ENCODE measurements at places on chromosomes 3 and 15.

DNA sequence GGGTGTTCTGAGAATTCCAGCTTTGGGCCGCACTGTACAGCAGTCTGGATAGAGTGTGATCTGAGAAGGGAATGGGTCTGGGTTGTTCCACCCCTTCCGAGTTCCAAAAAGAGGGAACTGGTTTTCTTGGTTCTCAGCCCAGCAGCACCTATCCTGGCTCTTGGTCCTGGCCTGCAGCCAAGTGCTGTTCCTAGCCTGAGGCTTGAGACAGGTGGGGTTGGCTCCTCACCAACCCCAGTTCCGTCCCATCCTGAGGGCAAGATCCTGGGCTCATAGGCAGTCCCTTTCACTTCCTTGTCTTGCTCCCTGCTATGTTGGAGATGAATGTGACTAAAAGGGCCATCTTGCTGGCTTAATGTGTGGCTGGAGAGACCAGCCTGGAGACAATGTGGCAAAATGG lies 15.2 kb downstream of the IVD start:
- DNase-seq = no peak

DNA sequence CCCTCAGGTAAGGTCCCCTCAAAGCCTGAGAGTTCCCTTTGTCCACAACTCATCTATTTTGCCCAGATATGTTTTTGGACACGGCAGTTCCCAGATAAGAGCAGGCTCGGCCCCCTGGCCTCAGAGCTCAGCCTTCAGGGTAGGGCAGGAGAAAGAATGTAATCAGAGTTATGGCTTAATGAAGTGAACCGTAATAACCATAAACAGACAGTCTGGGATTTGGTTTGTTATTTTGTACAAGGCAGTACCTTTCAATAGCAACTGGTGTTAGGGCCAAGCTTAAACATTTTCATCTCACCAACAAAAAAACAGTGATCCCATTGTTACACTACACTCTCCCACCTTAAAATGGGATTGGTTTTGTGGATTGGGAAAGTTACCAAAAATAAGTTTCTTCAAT lies 12.2 kb upstream of the ALDH1A3 start:
- DNase-seq = no peak

DNA sequence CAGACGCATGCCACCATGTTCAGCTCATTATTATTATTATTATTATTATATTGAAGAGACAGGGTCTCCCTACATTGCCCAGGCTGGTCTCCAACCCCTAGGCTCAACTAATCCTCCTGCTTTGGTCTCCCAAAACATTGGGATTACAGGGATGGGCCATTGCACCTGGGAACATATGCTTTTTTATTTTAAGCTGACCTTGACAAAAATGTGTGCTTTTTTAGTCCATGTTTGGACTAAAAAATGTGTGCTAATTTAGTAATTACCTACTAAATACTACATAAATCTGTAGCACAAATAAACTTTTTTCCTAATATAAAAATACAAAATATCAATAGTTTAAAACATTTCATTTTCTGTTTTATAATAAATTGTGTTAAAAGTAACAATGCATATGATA lies 693.2 kb downstream of the ROBO1 start:
- no peak for DNase-seq

- no peak for DNase-seq
These were observed 257.2 kb downstream of the NFKBIZ start for GRCh38 chr3:102106416-102107097.

DNA sequence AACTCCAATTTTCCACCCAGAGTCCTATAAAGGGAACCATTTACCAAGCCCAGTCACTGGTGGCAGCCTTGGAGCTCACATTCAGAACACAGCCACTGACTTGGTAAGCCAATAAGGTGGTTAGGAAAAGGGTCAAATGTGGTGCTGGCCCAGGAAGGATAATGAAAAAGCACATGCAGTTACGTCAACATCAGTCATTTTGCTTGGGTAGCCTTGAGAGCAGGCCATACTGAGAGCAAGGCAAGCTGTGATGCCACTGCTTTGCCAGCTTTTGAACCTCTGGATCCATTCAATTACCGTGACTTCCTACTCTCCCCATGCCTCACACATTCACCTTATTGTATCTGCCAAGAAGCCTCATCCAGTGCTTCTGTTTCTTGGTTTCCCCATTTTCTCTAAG lies 253.6 kb downstream of the OPA1 start:
- DNase-seq = no peak

DNA sequence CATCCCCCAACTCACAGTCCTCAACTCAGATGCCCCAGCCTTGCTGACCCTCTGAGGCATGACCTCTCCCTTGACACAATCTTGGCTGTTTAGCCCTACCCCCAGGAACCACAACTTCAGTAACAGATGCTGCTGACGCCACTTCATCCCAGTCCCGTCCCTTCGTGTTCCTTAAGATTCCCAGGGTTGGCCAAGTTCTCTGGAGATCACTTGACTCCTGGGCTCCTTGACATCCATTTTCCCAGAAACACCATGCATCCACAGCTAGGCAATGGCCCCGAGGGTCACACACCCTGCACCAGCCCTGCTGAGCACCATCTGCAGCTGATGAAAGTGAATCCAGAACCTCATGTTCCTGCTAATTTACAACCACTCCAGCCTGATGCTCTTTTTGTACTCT lies 6.9 kb downstream of the RTP2 start:
- no peak for DNase-seq

- no peak for DNase-seq
These were observed 156.0 kb downstream of the PLD1 start for GRCh38 chr3:171654326-171654725.

DNA sequence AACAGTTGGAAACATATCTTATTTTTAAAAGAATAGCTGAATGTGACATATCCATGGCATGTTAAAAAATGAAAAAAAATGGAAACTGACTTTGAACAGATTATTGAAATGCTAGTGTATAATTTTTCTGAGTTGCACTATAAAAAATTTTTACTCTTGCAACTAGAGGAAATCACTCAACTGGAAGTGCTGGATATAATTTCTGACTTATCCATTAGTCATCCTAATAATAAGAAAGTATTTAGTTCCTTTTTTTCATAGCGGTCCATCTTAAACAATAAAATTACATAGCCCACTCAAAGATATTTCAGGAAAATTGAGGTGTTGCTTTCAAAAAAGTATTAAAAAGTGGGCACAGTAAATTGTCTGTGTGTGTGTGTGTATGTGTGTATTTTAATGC lies 80.7 kb downstream of the MBNL1 start:
- DNase-seq = no peak

- no peak for DNase-seq
These were observed 68.8 kb upstream of the CHD2 start for GRCh38 chr15:92831336-92831654.

GRCh38 chr3:115999001-115999585 lies 375.8 kb downstream of the GAP43 start:
- no peak for DNase-seq

- DNase-seq = no peak
These were observed 5.9 kb downstream of the SLC22A13 start for GRCh38 chr3:38271553-38271952.
